Activated CD4-positive, alpha-beta T cell treated with anti-CD3 and anti-CD28 coated beads, Interleukin-2, amount 50 U/mL, for 48 hours (primary cell): ENCODE measurements at places on chromosomes 2 and 18.
A peak's percentile ranks its signal among the peaks of the same experiment; 100 is the strongest.

- DNase-seq, result no peak
Observed at GRCh38 chr2:62845256-62845655, 139.7 kb downstream of the EHBP1 start.

DNA sequence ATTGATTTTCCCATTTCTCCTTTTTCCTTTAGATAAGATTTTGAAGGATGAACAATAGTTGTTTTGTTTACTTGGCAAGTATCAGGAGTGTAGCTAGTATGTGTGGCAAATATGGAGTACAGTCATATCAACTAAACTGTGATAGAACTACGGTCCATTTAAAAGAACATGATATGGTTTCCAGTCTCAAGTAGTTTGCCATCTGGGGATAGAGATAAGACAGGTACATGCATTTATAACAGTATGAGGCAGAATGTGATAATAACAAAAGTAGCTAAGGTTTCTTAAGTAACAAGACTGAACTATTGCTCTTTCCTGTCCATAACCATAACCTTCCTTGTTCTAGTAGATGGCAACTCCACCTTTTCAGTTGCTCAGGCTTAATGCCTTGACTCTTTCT lies 75.6 kb upstream of the TACR1 start:
- no peak for DNase-seq

- DNase-seq, result no peak
Observed at GRCh38 chr2:168552450-168552856, 96.4 kb downstream of the CERS6 start.

DNA sequence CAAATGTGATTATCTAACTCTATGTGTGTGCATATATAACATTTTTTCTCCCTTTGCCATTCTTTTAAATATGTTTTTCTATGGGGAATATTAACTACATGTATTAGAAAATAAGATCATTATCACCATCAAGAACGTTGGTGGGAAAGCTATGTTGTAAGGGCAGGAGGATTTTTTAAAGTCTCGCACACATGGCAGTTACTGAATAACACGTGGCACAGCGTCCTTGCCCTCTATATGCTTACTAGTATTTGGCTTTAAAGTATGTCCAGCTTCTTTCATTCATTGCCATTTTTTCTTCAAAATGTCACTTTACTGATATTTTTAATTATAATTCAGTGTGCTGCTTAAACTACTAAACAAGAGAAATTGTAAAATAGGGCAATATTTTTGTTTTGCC lies 944.3 kb downstream of the SOCS6 start:
- no peak for DNase-seq

- no peak for DNase-seq
Observed at GRCh38 chr18:10431680-10432079, 22.8 kb upstream of the APCDD1 start.

DNA sequence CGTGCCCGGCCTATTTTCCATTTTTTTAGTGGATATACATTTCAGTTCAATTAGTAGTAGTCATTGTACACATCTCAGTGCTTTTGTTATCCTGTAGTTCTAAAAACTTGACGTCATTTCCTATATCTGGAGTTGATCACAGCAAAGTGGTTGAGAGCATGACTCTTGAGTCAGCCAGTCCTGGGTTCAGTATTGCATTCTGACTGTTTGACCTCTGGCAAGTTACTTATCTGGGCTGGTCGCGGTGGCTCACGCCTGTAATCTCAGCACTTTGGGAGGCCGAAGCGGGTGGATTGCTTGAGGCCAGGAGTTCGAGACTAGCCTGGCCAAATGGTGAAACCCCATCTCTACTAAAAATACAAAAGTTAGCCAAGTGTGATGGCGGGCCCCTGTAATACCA lies 50.4 kb upstream of the PPM1B start:
- peak; percentile 24 for DNase-seq
